ENCODE measurements at places on chromosomes 16 and 17.
A peak's percentile ranks its signal among the peaks of the same experiment; 100 is the strongest.

GRCh38 chr17:20253323-20253722, 214.0 kb downstream of the LGALS9B start:
- DNase-seq: no peak

DNA sequence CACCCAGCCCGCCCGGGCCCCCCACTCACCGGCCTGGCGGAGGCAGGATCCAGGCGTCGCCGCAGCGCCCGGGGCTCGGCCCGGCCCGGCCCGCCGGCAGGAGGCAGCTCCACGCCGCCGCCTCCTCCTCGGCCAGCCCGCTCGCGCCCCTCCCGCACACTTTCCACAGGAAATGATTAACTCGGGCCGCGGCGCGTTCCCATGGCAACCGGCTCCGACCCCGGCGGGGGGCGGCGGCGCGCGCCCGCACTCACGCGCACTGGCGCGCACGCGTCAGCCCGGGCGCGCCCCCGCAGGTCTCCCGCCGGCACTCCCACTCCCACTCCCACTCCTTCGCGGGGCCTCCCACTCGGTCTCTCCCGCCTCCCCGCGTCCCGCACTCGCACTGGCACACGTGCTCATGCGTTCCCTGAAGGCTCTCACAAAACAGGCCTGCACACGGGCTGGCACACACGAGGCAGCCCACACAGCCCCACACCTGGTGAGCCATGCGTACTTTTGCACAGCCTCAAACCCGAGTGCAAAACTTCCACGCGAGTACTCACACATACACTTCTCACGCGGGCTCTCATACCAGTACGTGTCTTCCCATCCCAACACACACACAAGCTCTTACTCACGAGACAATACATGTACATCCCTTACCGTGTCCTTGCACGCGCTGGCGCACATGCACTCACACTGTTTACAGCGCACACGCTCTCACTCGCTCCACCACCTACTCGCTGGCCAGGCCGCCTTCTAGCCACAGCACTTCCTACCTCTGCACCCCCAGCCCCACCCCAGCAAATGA, at the start of gene KIFC3:
KIFC3 (minus strand) TSS at position 151 of the 793 bp plus-strand sequence. CDS start 4,248 bp downstream, outside the sequence.
- peak; percentile 83 for DNase-seq

GRCh38 chr17:65229621-65229995, 92.4 kb downstream of the RGS9 start:
- no peak for DNase-seq

DNA sequence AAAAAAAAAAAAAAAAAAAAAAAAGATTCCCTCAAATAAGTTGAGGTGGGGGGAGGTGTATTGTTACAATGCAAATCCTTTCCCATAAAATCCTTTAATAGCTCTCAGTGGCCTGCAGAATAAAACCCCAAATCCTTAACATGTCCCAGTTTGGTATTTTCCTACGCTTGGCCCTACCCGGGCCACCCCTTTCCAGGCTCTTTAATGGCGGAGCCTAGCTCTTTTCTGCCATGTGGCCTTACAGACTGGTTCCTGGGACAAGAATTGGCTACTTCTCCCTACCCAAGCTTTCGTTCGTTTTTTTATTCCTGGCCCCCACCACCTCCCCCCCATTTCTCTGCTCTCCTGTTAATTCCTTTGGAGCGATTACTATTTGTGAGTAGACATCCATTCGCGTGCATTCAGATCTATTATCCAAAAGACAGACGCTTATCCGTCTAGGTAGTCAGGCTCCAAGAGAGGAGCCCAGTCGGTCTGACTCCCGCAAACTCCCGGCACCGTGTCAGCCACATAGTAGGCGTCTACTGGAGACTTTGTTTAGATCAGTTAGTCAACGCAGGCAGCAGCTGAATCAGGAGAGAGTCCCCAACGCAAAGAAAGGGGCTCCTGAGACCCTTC, 813 bp upstream of the THAP11 start:
- DNase-seq: no peak

DNA sequence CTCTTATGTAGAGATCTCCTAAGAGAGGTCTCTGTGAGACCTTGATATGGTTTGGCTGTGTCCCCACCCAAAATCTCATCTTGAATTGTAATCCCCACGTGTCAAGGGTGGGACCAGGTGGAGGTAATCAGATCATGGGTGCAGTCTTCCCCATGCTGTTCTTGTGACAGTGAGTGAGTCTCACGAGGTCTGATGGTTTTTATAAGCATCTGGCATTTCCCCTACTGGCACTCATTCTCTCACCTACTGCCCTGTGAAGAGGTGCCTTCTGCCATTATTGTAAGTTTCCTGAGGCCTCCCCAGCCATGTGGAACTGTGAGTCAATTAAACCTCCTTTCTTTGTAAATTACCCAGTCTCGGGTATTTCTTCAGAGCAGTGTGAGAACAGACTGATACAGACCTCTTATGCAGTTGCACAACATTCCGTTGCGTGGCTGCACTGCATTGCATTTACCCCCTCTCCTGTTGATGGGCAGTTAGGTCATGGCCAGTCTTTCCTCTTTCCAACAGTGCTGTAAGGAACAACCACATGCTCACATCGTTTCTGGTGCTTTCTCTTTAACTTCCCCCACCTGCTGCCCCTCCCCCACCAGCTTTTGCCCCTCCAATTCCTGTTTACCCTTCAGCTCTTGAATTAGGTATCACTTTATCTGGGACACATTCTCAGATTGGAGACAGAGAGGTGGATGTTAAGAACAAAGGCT, 43.6 kb upstream of the MED9 start:
- no peak for DNase-seq

DNA sequence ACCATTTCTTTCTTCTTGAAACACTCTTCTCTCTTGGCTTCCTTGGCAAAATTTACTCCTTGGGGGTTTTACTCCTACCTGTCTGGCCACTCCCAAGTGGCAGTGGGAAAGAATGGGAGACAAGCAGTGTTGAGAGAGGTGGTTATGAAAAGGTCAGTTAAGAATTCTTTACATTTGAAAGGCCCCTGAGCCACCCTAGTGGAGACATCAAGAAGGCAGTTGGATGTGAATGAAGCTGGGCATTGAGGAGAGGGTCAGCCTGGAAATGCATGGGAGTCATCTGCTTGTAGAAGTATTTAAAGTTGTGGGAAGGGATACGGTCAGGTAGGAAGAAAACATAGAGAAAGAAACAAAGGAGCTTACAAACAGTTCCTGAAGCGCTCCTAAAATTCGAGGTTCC, 42.3 kb upstream of the CCNF start:
- no peak for DNase-seq

GRCh38 chr16:29315916-29316517, 90.5 kb downstream of the NPIPB11 start:
- no peak for DNase-seq

DNA sequence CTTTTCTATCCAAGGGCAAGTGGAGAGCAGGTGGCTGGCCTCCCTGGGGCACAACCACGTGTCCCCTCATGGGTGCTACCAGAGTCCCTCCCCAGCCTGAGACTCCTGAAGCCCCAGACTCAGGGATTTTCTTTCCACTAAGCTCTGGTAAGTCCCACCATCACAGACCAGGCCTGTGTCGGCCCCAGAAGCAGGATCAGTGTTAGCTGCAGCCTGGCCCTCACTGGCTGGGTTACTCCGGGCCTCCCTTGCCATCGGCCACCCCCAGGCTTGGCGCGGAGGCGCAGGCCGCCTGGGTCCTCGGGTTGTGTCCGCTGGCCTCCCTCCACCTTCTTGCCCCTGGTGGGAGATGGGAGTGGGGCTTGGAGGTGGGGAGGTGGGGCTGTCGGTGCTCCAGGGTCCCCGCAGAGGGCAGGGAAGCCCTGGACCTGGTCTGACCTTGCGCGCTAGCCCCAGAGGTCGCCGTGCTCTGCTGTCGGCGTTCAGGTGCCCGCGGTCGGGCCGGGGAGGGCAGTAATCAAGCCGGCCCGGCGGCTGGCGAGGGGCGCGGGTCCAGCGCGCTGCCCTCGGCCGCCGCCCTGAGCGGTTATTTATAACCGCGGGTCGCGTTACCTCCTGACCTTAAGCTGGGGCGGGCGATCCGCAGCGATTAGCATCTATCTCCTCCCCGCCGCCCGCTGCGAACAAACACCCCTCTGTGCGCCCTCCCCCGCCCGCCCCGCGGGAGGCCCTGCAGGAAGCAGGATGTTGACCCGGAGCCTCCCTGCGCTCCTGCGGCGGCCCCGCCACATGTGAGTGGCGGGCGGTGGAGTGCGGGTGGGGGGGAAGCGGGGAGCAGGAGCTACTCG, 78.1 kb upstream of the TOB1 start:
- DNase-seq: peak; percentile 88

DNA sequence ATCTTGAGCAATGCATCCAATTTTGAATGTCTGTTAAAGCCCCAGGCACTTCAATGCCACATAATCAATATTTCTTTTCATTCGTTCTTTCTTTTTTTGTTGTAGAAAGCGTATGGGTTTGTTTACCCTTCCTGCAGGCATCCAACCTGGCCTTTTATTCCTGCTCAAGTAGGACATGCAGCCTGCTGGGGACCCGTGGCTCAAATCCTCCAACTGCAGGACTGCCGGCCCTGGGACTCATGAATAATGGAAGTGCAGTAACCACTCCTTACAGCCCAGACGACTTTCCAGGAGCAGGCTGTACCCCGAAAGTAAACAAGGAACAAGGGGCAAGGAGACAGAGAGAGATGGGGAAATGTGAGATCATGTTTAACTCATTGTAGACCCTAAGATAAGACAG, 126.4 kb downstream of the SALL1 start:
- DNase-seq: no peak

- peak; percentile 77 for DNase-seq
Observed at GRCh38 chr16:89289428-89290395, 72.2 kb downstream of the ZNF778 start.

GRCh38 chr17:56913000-56913311, 893 bp downstream of the TRIM25 start:
- no peak for DNase-seq

GRCh38 chr17:1030684-1031532, 34.0 kb downstream of the TIMM22 start:
- DNase-seq: peak; percentile 63

Measured in kidney (tissue), 22 donors.